Stimulated activated CD4-positive, alpha-beta T cell treated with anti-CD3 and anti-CD28 coated beads, Interleukin-12 subunit alpha, Interleukin-12 subunit beta, amount 100 ng/mL, for 48 hours (primary cell): ENCODE measurements at places on chromosomes 12 and 14.

DNA sequence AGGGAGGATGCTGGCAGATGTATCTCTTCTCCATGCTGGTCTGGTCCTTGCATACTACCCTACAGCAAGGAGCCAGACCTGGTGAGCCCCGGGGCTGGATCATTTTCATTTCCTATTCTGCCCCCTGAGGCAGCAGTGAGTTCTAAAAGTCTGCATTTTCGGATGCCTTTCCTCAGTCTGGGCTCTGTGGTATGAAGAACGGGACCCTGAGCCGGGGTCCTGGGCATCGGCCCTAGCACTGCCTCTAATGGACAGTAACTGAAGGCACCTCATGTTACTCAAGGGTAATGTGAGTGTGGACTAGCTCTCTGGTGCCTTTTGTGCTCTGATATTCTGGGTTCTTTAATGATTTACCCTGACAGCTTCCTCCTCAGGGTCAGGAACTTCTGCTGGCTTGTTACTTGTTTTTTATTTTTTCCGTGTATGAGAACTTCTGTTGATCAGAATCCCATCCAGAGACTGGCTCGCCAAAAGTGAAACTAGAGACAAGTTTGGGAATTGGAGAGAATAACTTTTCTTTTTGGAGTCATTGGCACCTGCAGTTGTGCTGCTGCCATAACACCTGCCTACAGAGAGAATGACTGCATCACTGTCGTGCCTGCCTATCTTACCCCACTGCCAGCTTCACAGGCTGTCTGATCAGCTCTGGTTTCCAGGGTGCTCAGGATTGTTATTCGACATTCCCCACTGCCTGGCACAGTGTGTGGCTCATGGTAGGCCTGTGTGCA lies 62.3 kb downstream of the SUSD6 start:
- no peak for DNase-seq

- no peak for DNase-seq
Observed at GRCh38 chr14:74574090-74574433, 38.0 kb downstream of the LTBP2 start.

GRCh38 chr12:63844391-63845341 lies at the start of gene SRGAP1:
Gene SRGAP1, plus strand, starts transcription at chr12:63844700. Its CDS starts 117 bp downstream, at chr12:63844817.
- no peak for DNase-seq

- DNase-seq: no peak
Observed at GRCh38 chr14:95238487-95239298, 81.0 kb downstream of the CLMN start.
